Kidney epithelial cell (primary cell): ENCODE measurements at places on chromosomes 2 and 18.

- DNase-seq, result no peak
These were observed 130.7 kb upstream of the SPHKAP start for GRCh38 chr2:228312172-228312571.

DNA sequence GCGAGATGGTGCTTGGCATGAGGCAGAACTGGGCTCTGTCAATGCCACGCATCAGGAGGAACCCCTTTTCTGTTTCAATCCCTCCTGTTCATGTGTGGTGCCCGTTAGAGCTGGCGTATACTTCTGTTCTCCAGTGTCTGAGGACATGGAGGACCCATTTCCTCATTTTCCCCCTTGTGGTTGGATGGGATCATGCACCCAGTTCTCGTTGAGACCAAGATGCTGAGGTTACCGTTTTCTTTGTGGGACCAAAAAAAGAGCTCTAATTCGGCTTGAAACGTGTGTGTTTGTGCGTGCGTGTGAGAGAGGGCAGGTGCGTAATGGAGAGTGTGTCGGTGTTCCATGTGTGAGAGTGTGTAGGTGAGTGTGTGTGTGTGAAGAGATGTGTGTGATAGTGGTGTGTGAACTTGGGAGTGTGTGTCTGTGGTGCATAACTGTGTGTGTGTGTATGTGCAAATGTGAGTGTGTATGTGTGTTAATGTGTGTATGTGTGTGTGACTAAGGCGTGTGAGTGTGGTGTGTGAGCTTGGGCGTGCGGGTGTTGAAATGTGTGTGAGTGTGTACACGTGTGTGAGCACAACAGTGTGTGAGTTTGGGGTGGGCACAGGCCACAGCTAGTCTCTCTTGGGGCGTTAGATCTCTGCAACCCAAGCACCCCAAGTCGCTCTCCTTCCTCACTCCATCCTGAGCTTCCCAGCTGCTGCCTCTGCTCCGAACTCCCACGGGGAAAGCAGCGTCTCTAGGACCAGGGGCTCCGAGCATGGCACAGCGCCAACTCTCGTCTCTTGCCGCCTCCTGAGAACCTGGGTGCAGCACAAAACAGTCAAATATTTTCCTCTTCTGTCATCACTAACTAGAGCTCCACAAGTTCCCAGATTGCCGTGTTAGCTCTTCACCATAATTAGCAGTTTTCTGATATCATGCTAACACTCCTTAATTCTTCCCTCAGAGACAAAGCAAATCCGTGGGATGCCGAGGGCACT, 75.8 kb downstream of the LONRF2 start:
- no peak for DNase-seq

- DNase-seq, result no peak
These were observed 20.0 kb downstream of the AQP12B start for GRCh38 chr2:240662681-240663080.

- DNase-seq, result no peak
These were observed 139.8 kb downstream of the RNF152 start for GRCh38 chr18:61752973-61753372.

DNA sequence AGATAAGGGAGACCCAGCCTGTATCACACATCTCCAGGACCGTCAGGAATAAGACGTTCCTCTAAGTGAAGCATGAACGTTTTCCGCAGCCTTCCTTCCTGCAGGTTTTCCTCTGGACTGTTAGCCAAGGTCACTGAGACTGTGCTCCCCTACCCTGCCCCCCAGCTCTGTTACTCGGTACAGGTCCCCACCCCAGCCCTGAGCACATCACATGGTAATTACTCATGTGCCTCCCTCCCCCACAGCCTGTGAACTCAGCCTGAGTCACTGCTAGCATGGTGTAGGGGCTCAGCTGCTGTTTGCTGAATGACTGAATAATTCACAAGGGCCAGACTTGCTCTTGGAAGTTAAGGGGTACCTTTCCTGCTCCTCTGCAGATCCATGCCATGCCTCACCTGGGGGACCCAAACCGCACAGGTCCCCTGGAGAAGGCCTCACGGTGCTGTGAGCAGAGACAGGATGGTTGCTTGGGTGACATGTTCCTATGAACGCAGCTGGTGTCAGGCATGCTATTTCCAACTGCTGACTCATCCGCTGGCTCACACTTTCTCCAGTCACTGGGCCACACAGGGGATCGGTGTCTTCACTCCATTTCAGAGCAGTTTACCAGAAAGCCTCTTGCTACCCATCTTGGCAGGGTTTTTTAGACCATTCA, 88.2 kb downstream of the PLB1 start:
- DNase-seq, result peak; percentile 94

DNA sequence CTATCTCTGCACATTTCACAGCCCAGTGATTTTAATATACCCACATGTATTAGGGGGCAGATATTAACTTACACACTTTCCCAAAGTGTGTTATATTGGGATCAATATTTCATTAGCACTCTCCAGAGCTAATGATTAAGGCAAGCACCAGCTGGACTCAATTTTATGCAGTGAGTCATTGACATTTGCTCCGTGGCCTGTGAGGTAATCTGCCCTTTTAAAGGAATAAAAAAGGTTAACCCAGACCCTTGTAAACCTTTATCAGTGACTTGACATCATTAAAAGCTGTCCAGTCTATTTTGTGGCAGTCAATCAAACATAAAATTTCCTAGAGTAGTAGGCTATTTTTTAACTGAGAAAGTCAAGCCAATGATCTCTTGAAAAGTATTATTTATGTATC, 1870.4 kb upstream of the CELF4 start:
- DNase-seq, result no peak

GRCh38 chr2:119387381-119388129, 20.8 kb downstream of the DBI start:
- peak; percentile 91 for DNase-seq

DNA sequence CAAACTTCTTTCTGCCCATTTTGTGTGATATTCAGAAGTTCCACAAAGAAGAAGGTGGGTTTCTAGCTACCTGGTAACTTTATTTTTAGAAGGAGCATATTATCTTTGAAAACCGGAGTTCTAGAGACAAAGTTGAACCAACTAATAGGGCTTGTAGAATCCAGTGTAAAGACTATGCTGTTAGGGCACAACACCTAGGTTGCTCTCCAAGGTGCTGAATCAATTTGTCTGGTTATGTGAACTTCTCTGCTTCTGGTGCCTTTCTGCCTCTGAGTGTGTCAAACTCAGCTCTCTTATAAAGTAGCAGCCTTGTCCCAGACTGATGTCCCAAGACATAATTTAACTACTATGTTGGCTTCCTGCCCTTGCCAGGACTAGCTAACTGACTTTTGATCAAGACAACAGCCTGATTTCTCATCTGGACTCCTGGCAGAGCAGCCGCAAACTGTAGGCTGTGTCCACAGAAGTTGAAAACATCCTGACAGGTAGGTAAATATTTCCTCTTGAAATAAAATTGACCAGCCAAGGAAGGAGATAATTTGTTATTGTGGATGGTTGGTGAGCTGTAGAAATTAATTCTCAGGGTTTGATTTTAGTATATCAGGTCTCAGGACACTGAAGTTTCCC, 119.4 kb downstream of the CYRIA start:
- DNase-seq, result peak; percentile 23

DNA sequence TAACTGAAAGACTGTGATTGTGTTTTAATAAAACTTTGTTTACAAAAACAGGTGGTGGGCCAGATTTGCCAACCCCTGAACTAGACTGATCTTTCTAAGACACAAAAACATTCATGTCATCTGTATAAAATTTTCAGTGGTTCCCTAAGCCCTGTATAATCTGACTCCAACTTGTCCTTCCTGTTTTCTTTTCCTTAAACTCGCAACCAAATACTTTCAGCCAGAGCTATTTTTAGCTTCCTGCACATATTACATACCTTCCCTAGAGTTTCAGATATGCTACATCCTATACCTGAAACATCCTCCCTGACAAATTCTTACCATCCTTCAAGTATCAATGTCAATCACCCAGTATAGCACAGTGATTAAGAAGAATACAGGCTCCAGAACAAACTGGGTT, 4.8 kb downstream of the GCFC2 start:
- no peak for DNase-seq

- DNase-seq, result no peak
These were observed 70.3 kb downstream of the ASB1 start for GRCh38 chr2:238496756-238497609.

DNA sequence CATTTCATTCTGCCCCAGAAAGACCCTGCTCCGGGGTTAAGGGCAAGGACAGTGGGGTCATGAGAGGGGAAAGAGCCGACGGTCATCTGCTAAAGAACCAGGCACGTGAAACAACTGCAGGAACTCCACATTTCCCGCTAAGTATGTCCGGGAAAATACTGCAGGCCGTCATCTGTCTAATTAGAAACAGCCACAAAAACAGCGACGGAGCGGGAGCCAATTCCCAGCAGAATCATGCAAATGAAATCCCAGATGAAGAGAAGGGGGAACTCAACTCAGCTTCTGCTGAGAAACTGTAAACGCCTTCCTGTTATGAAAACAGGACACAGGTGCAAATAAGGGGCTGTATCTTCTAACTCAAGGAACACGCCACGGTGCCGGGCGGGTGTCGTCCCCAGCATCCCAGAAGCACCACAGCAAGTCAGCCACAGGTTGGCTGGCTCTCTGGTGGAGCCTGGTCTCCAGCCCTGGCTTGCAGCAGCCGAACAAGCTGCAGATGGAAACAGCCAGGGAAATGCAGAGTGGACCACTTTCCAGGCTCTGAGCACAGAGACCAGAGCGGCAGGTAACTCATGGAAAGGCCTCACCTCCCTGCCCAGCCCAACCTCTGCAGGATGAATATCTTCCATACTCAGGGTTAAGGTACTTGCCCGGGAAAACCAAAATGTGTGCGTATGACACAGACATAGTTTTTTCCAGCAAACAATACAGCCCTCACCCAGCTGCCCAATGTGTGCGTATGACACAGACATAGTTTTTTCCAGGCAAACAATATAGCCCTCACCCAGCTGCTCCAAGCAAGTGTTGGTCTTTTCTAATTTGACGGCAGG, 28.9 kb downstream of the PXDN start:
- no peak for DNase-seq

DNA sequence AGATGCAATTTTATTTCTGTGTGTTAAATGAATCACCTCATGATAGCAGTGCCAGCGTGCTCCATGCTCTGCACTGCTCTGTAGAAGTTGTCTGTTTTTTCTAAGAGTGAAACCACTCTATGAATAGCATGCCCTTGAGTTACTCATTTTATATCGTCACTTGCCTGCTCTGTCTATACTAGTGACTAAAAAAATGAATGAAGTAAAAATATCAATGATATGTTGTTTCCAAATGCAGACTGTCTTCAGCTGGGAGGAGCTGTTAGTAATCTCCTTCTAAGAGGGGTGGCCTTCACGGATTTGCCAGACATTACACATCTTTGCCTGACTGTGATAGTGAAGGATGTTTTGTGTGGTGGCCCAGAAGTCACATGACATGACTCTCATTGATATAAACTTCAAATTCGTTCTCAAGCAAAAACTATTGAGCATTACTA, 852.1 kb downstream of the CNTNAP5 start:
- no peak for DNase-seq

DNA sequence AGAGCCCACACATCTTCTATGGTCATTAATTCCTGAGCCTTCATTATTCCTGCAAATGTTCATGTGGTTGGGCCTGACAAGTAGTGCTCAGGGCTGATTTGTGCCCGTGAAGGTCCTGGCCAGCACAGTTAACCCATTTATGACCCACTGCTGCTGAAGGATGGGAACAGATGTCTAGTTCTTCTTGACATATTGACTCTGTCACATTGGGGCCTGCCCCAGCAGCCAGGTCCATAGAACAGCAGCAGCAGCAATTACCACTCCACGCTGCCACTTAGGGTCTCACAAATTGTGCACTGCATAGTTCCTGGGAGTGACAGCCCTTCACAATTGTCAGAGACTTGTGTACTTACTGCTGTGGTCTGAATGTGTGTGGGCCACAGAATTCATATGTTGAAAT, 442.3 kb upstream of the RGPD4 start:
- no peak for DNase-seq

GRCh38 chr2:99698896-99699295, 209.1 kb upstream of the REV1 start:
- DNase-seq, result peak; percentile 9

DNA sequence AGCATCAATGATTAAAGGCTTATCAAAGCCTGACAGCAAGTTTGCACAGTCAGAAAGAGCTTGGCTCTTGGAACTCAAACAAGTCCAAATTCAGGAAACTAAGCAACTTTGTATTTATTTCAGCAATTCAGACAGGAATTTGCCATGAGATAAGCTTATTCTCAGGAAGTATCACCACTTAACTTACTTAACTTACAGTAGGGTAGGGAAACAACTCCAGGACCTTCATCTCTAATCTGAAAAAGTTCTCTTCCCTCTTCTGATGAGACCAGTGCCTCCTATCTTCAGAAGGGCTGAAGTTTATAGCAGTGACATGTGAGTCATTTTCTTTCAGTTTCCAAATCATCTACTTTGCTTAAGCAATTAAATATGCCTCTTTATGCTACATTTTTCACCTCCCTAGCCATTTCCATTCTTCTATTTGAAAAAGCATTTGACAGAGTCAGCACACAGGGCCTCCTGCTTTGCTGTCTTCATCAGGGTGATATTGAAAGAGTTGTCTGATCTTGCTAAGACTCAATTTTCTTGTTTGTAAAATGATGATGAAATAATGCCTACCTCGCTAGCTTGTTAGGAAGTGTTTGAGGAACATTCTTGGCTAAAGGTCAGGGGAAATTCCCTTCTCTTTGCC, 389.5 kb downstream of the RND3 start:
- no peak for DNase-seq

DNA sequence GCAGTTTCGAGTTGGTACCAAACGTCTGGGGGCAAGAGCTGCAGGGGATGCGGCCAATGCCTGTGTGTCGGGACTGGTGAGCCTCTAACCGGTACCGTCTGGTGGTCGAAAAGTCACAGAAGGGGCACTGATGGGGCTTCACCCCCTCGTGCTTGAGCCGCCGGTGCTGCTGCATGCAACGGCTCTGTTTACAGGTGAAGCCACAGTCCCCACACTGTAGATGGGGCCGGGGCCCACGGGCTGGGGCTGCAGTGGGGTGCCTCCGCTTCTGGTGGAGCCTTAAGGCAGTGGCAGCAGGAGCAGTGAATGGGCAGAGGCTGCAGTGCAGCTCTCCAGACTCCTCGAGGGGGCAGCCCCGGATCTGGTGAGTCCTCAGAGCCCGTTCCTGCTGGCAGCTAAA, 16.6 kb downstream of the ZNF142 start:
- DNase-seq, result no peak

GRCh38 chr2:233400341-233400740, 46.0 kb downstream of the DGKD start:
- no peak for DNase-seq

- DNase-seq, result no peak
These were observed 44.1 kb upstream of the CYRIA start for GRCh38 chr2:16709769-16710168.

DNA sequence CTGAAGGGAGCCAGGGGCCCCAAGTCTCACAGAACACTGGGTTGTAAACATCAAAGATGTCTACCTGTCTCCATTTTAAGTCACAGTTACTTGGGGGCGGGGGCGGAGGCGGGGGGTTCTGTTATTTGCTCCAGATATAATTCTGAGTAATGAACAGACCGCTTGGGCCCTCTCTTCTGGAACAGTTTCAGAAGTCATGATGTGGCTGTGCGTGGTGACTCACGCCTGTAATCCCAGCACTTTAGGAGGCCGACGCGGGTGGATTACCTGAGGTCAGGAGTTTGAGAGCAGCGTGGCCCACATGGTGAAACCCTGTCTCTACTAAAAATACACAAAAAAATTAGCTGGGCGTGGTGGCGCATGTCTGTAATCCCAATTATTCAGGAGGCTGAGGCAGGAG, 157.9 kb upstream of the APCDD1 start:
- DNase-seq, result no peak

GRCh38 chr2:100011272-100011731, 131.1 kb downstream of the AFF3 start:
- peak; percentile 74 for DNase-seq
